ENCODE measurements at places on chromosomes 12 and 14. TPM values are rescaled to one million over a fixed set of nuclear protein-coding genes. Genes with fewer than 3 reads are reported as not detected.

- H3K4me1 ChIP-seq, result no peaks in the 10 kb centered on the region
- H3K4me3 ChIP-seq, result no peak overlapping the region
- DNase-seq, result no peak
- no peak overlapping the region for H3K27ac ChIP-seq
- peaks cover 9% of the 10 kb centered on the region for H3K27me3 ChIP-seq
These were observed 8.0 kb downstream of the STXBP6 start for GRCh38 chr14:25041898-25042297.

DNA sequence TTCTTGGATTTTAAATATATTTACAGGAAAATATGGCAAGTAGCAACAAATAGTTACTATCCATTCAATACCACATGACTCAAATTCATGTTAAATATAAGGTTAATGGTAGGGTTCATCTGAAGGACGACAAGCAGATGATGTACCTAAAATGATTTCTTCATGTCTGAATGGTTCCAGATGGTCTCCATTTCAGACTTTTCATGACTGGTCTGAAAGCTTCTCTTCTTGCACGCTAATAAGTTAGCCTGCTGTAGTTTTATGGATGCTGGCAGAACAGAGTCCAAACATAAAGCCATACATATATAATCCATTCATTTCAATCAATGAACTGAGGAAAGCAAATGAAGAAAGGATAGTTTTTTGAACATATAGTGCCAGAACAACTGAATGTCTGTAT lies 257.0 kb upstream of the MGAT4C start:
- no peaks in the 10 kb centered on the region for H3K27me3 ChIP-seq
- H3K27ac ChIP-seq, result no peak overlapping the region
- no peaks in the 10 kb centered on the region for H3K4me1 ChIP-seq
- no peak overlapping the region for H3K4me3 ChIP-seq
- H3K36me3 ChIP-seq, result no peaks in the 10 kb centered on the region
- DNase-seq, result no peak

GRCh38 chr12:59645242-59645641 lies 49.4 kb downstream of the SLC16A7 start:
- no peak overlapping the region for H3K4me3 ChIP-seq
- H3K36me3 ChIP-seq, result peaks cover 64% of the 10 kb centered on the region
- DNase-seq, result no peak
- H3K27me3 ChIP-seq, result no peaks in the 10 kb centered on the region
- no peak overlapping the region for H3K27ac ChIP-seq

DNA sequence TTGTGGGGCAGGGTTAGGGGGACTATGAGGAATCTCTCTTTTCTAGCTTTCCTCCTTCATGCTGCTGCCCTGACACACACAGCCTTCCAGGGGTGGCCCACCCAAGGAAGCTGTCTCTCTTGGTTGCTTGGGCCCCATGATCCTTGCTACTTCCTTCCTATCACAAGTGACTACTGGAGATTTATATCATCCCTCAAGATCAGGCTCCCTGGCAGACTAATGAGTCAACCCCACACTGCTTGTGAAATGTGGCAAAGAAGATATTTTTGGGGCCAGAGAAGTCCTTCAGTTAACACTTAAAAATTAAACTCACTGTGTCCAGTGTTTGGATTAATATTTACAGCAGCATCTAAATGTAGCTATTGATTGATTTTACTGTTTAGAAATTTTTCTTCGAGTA lies 1.5 kb downstream of the OR4E1 start:
- H3K36me3 ChIP-seq, result no peaks in the 10 kb centered on the region
- peaks cover 21% of the 10 kb centered on the region for H3K27me3 ChIP-seq
- no peak overlapping the region for H3K27ac ChIP-seq

- H3K4me1 ChIP-seq, result no peaks in the 10 kb centered on the region
- no peak overlapping the region for H3K4me3 ChIP-seq
- H3K27ac ChIP-seq, result no peak overlapping the region
- H3K36me3 ChIP-seq, result peaks cover 1% of the 10 kb centered on the region
These were observed 68.7 kb downstream of the DHRS2 start for GRCh38 chr14:23704890-23705289.

- H3K36me3 ChIP-seq, result no peaks in the 10 kb centered on the region
- peak overlapping the region; percentile 4 for H3K4me3 ChIP-seq
- peak; percentile 73 for DNase-seq
- H3K27ac ChIP-seq, result no peak overlapping the region
These were observed 14.7 kb upstream of the TEAD4 start for GRCh38 chr12:2944401-2945047.

GRCh38 chr14:54220071-54220703 lies 176.6 kb upstream of the CDKN3 start:
- peak overlapping the region; percentile 54 for H3K4me3 ChIP-seq
- no peak overlapping the region for H3K27ac ChIP-seq
- peaks cover 80% of the 10 kb centered on the region for H3K27me3 ChIP-seq
- no peak for DNase-seq

DNA sequence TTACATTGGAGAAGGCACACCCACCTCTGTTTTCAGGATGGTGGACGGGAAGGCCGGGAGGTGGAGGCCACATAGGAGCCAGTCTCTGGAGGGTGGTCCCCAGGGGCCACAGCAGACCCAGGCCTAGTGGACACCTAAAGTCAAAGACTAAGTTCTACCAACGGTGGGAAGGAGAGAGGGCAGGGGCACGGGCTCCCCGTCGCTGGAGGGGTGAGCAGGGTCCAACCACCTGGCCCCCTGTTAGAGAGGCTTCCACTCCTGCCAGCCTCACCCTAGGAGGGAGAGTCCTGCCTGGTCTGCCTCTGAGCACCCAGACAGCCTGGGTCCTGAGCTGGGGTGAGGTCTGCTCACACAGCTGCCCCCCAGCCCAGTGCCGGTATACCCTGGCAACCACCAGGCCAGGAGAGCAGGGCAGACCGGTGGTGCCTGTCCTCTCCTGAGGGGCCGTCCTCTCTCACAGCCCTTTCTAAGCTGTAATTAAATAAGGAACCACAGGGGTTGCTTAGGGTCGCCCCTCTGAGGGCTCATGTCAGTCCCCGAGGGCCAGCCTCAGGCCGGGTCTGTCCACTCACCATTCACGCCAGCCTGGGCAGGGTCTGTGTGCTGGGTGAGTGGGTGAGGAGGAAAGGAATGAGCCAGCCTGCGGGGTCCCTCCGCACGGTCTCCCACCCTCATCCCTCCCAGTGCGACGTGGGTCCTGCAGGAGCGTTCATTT lies 2.3 kb downstream of the INF2 start:
- H3K27me3 ChIP-seq, result no peaks in the 10 kb centered on the region
- no peak for DNase-seq
- no peak overlapping the region for H3K27ac ChIP-seq
- H3K36me3 ChIP-seq, result peaks cover 2% of the 10 kb centered on the region
- H3K4me3 ChIP-seq, result peak overlapping the region; percentile 80
- H3K4me1 ChIP-seq, result peaks cover 34% of the 10 kb centered on the region

DNA sequence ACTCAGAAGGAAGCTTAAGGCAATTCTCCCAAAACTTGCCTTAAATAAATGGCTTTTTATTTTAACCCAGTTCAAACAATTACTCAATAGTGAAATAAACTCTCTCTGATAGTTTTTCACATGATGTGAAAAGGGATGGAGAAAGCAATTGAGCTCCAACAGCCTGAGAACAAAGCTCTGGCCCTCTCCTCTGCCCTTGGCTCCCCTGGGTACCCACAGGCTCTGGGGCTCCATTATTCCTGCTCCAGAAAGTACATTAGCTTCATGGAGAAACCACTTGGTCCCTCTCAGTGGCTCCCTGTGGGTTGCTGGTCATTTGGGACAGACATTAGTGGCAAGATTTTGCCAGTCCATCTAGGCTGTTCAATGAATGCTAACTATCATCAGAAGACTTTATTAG lies 242.8 kb downstream of the ATP23 start:
- no peaks in the 10 kb centered on the region for H3K4me1 ChIP-seq
- H3K36me3 ChIP-seq, result no peaks in the 10 kb centered on the region

DNA sequence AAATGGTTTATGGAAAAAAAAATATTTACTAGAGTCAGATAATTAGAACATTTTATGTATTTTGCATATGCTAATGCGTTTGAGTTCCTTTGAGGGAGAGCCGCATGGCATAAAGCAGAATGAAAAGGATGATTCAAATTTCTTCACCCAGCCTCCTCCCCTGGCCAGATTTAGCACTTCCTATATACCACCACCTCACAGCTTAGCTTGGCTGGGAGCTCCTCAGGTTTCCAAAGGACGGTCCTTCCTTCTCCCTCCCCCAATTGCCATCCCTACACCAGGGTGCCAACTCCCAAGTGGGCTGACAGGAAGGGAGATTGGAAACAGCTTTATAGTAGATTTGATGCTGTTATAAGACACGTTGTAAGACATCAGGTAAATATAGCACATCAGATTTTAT lies 157.4 kb downstream of the RGS6 start:
- no peaks in the 10 kb centered on the region for H3K36me3 ChIP-seq
- H3K4me1 ChIP-seq, result no peaks in the 10 kb centered on the region
- DNase-seq, result no peak

- no peak for DNase-seq
- peaks cover 48% of the 10 kb centered on the region for H3K4me1 ChIP-seq
- H3K4me3 ChIP-seq, result no peak overlapping the region
- peak overlapping the region; percentile 19 for H3K27ac ChIP-seq
- no peaks in the 10 kb centered on the region for H3K27me3 ChIP-seq
These were observed 63.0 kb downstream of the GNS start for GRCh38 chr12:64696080-64696741.

DNA sequence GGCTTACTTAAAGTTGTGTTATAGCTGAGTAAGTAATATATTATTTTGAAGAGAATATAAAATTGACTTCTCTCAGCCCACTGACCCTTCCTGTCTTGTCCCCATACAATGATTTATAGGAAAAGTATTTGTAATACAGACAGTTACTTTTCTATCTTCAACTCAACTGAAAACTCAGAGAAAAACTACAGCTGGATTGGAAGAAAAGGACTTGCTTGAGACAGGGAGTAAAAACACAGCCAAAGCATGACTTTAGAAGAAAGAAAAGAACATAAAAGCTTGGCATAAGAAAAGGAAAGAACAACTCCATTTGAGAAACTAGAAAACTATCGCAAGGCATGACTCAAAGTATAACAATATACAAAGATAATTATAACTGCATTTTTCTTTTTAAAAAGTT lies 57.5 kb downstream of the MSRB3 start:
- no peaks in the 10 kb centered on the region for H3K36me3 ChIP-seq
- H3K4me3 ChIP-seq, result no peak overlapping the region
- DNase-seq, result no peak
- no peak overlapping the region for H3K27ac ChIP-seq

DNA sequence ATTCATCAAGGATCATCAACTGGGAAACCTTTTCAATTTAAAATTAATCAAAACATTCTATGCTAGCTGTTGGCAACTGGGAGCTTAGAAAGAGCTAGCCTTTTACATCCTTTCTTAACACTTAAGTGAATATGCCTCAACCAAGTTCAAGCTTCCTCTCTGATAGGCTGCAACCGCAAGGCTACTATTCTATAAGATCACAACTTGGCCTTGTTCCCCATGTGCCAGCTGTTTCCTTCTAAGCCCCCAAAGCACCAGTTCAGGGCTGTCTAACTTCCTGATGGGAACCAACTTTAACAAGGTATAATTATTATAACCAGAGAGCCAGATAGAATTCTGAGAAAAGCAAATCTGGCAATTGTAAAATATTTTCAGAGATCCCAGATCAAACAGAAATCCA lies 37.0 kb downstream of the KCNC2 start:
- no peaks in the 10 kb centered on the region for H3K27me3 ChIP-seq
- no peaks in the 10 kb centered on the region for H3K4me1 ChIP-seq
- no peak for DNase-seq
- no peak overlapping the region for H3K4me3 ChIP-seq

Gene ACOT4
- 1.9 TPM for total RNA-seq

Gene BEST3
- not detected for total RNA-seq

Gene KLRD1
- 30.6 TPM for total RNA-seq

Gene PLA2G1B
- not detected for total RNA-seq

Gene RERGL
- total RNA-seq, result not detected

Gene SLC25A3
- total RNA-seq, result 337 TPM

Gene TSHR
- total RNA-seq, result 0.37 TPM

Data from activated naive CD8-positive, alpha-beta T cell treated with anti-CD3 and anti-CD28 coated beads, Interleukin-2, amount 10 ng/mL, durations not matched to agents 7 days and 5 days (primary cell).